Mesendoderm (in vitro differentiated cells): ENCODE measurements at places on chromosomes 13 and 19.

DNA sequence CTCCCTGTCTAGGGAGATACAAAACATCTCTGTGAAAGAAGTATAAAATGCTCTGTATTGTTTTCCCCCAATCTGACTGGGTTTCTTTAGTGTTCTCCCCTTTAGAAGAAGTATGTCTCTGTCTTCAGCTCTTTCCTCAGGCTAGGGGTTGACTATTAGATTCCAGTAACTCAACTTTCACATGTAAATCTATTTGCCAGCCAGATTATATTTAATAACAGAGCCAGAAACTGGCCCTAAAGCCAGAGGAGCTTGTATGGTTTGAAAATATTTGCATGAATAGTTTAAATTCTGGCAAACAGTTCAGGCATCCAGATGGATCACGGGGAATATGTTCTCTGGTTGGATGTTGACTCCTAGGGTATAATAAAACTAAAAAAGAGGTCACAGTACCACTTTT is 22.3 kb upstream of the CYSLTR2 start:
- no peak for DNase-seq

- peak; percentile 89 for DNase-seq
Observed at GRCh38 chr19:52343548-52343947, 7.5 kb downstream of the ZNF610 start.

DNA sequence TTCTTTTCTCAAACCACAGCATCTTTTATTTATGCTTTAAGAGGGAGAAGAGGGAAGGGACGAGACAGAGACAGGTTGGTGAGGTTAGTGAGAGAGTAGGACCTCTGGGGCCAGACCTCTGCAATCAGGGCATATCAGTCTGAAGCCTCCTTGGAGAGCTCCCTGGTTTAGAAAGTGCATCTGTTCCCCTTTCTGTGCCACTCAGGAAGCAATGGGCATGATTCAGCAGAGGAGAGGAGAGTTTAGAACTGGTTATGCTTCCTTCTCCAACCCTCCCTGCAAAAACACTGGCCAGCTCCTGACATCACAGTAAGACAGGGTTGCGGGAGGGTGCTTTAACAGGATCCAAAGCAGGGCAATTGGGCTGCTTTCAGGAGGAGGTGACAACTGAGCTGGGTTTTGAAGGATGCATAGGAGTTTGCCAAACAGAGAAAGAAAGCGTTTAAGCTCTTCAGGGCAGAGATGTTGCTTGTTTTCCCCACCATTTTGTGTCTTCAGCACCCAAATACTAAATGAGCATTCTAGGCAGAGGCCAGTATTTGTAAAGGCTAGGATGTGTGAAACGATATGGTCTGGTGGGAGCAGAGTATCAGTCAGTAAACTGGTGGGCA is 33.1 kb downstream of the CERS4 start:
- DNase-seq, result no peak

GRCh38 chr19:40438284-40438683 is 5.9 kb downstream of the SERTAD3 start:
- no peak for DNase-seq

- DNase-seq, result no peak
Observed at GRCh38 chr19:49887665-49888509, 8.8 kb downstream of the IL4I1 start.

DNA sequence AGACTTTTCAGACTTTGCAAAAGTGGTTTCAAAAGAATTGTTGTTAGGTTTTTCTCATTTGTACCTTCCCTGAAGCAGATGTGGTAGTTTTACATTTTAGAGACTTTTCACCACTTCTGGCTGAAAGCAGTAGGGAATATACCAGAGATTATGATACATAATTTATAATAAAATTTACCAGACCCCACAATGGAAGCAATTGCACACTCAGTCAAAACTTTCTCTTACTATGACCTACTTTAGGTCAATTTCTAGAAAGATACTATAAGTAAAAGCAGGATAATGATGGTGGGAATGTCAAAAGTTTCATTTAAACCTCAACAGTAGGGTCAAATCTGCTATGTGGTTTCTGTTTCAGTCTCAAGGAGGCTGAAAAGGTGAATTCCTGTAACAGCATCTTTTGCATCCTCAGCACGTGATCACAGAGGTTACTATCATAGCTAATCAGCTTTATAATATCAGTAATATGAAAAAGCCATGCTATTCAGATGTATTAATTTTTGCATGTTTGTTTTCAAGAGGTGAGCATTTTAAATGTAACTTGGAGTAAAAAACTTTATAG is 26.9 kb downstream of the PCCA start:
- DNase-seq, result no peak

GRCh38 chr13:27200413-27201070 is 28.9 kb upstream of the USP12 start:
- no peak for DNase-seq

GRCh38 chr13:30870049-30870884 is 35.8 kb upstream of the MEDAG start:
- peak; percentile 93 for DNase-seq

DNA sequence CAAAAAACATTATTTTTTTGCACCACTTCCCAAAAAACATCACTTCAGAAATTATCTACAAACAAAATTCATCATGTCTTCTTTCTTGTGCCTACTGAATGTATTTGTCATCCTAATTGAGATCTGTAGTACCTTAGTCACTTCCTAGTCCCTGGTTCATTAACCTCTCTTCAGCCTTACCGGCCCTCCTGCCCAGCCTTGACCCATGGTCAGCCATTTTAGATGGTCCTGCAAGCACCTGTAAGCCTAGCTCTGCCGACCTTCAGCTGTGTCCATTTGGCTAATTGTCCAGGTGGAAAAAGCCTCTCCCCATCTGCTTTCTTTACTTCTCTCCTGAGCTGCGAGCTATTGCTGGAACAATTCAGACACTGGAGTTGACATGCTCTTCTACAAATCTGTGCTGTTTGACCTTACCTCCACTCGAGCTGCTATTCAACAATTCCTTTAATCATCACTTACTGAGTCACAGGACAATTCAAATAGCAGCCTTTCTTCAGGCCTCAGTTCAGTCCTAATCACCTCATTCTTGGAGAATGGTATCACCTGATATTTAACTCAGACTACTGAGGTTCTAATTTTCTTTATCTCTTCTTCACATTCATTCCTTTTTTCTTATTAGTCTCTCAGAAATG is 882.5 kb downstream of the PCDH9 start:
- DNase-seq, result no peak

- DNase-seq, result no peak
Observed at GRCh38 chr13:59276436-59276835, 887.3 kb downstream of the DIAPH3 start.

DNA sequence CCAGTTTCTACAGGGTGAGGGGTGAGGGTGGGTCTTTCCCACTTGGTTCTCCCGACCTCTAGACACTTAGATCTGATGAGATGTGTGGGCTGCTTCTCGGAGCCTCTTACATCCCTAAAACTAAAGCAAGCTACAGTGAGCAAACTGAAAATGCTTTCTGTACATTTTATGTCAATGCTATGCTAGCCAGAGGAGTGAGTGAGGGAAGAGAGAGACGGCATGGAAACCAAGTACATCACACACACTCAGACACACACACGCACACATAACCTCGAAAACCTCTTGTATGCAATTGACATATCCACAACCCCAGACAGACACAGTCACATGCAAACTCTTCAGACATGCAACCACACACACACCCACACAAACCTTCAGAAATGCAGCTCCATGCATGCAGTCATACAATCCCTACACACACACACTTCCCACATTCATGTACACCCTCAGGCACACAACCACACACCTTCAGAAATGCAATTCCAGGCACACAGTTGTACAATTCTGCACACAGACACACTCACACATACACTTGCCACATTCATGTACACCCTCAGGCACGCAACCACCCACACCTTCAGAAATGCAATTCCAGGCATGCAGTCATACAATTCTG is 1.4 kb downstream of the SLC1A6 start:
- DNase-seq, result no peak

GRCh38 chr13:95954266-95954665 is 98.9 kb downstream of the UGGT2 start:
- DNase-seq, result peak; percentile 83

DNA sequence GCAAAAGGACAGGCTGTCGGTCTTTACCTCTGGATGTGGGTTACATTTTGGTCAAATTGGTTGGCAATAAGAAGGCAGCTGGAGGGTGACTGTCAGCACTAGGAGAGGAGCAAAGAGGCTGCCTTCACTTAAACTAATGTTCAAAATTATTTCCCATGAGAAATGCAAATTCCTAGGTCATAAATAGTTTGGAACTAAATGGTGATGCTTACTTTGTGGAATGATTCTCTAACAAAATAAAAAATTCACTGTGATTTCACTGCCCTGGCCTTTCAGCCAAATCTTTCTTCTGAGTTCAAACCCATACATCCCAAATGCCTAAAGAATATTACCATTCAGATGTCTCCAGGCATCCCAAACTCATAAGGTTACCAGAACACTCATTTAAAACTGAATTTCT is 25.0 kb upstream of the OXGR1 start:
- no peak for DNase-seq

GRCh38 chr13:48068952-48069351 is 26.0 kb downstream of the MED4 start:
- DNase-seq, result no peak

- DNase-seq, result no peak
Observed at GRCh38 chr13:21777166-21777565, 106.3 kb downstream of the FGF9 start.

DNA sequence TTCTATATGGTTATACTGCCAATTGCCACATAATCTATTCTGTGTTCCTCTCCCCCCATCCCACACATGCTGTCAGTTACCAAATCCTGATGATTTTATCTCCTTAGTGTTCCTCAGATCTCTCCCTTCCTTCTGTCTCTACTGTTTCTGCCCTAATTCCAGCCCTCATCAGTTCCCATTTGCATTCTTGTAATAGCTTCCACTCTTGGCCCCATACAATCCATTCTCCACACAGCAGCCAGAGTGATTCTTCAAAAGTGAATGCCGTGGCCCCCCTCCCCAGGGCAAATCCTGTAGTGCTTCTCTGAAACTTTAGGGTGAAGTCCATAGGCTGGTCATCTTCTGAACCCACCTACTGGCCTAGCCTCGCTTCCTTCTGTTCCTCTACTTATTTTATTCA is 114.4 kb downstream of the ZAR1L start:
- DNase-seq, result no peak

DNA sequence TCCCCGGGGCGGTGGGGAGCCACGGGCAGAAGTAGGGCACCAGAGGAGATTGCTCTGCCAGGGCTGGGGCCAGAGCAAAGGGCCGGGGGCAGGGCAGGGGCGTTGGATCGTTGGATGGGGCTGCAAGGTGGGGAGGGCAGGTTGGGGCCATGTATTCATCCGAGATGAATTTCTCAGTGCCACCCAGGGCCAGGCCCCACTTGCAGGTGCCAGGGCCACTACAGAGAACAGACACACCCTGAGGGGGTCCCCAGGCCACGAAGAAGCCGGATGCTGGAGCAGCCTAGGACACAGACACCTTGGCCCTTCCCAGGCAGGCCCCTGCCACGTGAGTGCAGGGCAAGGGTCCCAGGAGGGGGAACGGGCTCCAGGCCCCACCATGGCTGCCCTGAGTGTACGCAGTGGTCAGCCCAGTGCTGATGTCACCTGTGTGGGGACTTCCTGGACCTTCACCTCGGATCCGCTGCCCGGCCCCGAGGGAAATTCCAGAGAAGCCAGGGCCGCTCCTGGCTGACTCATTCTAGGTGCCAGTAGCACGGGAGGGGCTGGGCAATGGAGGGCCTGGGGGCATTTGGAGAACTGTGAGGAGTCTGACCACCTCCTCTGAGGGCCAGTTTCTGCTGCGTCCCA is 9.6 kb upstream of the SBNO2 start:
- DNase-seq, result peak; percentile 92

GRCh38 chr19:29771708-29772414 is 39.9 kb upstream of the CCNE1 start:
- DNase-seq, result peak; percentile 74

DNA sequence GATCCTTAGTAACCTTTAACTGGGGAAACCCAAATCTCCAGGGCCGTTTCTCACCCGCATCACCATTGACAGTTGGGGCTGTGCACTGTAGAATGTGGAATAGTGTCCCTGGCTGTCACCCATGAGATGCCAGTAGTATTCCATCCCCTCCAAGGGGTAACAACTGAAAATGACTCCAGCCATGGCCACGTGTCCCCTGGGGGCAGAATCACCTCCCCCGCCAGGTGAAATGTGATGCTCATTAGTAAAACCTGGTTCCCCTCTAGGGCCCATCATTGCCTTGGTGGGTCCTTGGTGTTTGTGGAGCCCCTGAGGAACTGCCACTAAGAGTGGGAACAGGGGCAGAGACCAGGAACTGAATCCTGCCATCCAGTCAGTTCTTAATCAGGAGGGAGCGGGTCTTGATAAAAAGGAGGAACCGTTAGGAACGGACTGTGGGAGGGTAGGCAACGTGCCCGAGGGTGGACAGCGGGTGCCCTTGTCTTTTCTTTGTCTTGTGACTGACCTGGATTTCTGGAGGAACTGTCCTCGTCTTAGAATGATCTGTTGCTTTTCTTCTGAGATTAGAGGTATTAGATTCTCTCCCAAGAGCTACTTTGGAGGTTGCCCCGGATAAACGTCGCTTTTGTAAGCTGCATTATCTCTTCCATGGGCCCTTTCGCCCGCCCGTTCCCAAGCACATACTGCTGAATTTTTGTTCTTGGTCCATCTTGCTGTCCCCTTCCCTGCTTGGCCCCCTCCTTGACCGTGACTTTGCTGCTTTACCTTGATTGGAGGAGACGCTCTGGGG is 3.5 kb downstream of the MYO9B start:
- peak; percentile 22 for DNase-seq

DNA sequence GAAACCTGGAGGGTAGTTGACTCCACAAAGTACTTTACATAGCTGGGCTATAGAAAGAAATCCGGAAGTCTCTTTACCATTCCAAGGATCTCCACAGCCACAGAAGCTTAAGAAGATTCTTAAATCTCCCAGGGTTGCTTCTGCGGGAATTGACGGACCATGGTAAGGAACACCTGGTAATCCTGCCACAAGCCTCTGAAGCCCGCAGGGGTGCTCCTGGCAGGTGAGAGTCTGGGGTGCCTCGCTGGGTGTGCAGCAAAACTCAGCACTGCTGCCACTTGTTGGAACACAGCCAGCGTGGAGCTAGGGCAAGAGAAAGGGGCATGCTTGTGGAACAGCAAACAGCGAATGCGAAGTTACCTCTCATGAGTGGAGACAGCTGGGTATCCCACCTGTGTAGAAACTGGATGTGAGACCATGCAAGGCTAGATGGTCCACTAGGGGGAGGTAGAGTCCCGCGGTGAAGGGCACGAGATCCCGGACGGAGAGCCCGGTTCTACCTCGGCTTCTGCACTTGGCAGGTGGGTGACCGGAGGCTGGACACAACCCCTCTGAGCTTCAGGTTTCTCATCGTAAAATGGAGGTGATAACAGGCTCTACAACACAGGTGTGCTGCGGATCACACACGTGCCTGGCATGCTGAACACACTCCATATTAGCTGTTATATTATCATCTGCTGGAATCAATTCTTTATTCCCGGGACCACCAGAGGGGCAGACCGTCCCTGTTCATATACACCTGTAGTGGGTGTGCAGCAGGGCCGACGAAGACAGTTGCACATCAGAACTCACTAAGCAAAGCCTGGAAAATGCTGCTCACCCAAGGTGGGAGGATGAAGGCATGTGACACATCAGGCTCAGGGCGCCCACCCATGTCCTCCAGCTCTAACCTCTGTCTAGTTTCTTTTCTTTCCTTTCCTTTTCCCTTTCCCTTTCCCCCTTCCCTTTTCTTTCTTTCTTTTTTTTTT is 24.1 kb upstream of the UBAC2 start:
- DNase-seq, result peak; percentile 82

- DNase-seq, result no peak
Observed at GRCh38 chr19:54955376-54955775, 8.0 kb upstream of the NLRP7 start.

GRCh38 chr13:113621046-113621445 is 36.5 kb downstream of the TFDP1 start:
- DNase-seq, result no peak

- peak; percentile 98 for DNase-seq
Observed at GRCh38 chr19:52962394-52963246, at the start of gene ZNF816. Gene ZNF816, minus strand, starts transcription at chr19:52962881. Its CDS starts 6,792 bp downstream, at chr19:52956089.
